Effector memory CD4-positive, alpha-beta T cell (primary cell): ENCODE measurements at places on chromosomes 1 and 21.
A peak's percentile ranks its signal among the peaks of the same experiment; 100 is the strongest.

GRCh38 chr1:53947172-53947907 lies 1.2 kb downstream of the LRRC42 start:
- H3K27me3 ChIP-seq = no peaks in the 10 kb centered on the region
- H3K27ac ChIP-seq = no peak overlapping the region
- no peaks in the 10 kb centered on the region for H3K36me3 ChIP-seq
- peaks cover 15% of the 10 kb centered on the region for H3K4me1 ChIP-seq

DNA sequence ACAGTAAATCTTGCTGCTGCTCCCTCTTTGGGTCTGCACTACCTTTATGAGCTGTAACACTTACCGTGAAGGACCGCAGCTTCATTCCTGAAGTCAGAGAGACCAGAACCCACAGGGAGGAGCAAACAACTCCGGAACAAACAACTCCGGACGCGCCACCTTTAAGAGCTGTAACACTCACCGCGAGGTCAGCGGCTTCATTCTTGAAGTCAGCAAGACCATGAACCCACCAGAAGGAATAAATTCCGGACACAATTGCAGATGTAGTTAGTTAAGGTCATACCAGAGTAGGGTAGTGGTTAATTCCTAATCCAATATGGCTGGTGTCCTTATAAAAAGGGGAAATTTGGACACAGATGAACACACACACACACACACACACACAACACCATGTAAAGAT lies 37.7 kb downstream of the VTCN1 start:
- DNase-seq = no peak
- H3K4me3 ChIP-seq = no peak overlapping the region
- no peaks in the 10 kb centered on the region for H3K27me3 ChIP-seq

GRCh38 chr1:118395430-118395991 lies 210.5 kb upstream of the SPAG17 start:
- no peak overlapping the region for H3K27ac ChIP-seq
- no peak overlapping the region for H3K4me3 ChIP-seq
- no peaks in the 10 kb centered on the region for H3K36me3 ChIP-seq
- no peaks in the 10 kb centered on the region for H3K4me1 ChIP-seq

DNA sequence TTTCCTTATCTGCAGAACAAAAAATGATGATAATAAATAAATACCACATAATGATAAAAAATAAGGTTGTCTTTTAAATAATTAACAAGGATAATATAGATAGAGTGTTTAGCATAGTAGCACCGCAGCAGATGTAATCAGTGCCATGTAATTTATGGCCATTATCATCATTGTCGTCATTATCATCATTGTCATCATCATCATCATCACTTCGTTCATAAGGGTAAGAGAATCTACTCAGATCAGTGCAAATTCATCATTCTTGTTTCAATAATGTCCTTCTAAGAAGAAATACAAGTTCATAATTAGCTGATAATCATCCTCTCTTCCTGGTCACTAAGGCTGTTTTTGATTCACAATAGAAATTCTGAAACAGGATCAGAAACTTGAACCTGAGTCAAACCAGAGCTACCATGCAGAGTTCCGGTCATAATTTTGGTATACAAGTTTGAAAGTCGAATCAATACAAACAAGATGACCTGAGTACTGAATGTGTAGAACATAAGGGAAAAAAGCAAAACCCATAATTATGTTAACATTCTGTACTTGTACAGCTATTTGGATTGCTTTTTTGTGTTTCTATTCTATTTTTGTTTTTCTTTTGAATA lies 172.0 kb downstream of the LRRC40 start:
- no peaks in the 10 kb centered on the region for H3K27me3 ChIP-seq
- no peaks in the 10 kb centered on the region for H3K4me1 ChIP-seq
- H3K36me3 ChIP-seq = no peaks in the 10 kb centered on the region
- no peak for DNase-seq

GRCh38 chr1:216653001-216653400 lies 70.2 kb downstream of the ESRRG start:
- H3K4me1 ChIP-seq = no peaks in the 10 kb centered on the region
- no peaks in the 10 kb centered on the region for H3K36me3 ChIP-seq
- no peak for DNase-seq
- no peaks in the 10 kb centered on the region for H3K27me3 ChIP-seq
- no peak overlapping the region for H3K4me3 ChIP-seq

DNA sequence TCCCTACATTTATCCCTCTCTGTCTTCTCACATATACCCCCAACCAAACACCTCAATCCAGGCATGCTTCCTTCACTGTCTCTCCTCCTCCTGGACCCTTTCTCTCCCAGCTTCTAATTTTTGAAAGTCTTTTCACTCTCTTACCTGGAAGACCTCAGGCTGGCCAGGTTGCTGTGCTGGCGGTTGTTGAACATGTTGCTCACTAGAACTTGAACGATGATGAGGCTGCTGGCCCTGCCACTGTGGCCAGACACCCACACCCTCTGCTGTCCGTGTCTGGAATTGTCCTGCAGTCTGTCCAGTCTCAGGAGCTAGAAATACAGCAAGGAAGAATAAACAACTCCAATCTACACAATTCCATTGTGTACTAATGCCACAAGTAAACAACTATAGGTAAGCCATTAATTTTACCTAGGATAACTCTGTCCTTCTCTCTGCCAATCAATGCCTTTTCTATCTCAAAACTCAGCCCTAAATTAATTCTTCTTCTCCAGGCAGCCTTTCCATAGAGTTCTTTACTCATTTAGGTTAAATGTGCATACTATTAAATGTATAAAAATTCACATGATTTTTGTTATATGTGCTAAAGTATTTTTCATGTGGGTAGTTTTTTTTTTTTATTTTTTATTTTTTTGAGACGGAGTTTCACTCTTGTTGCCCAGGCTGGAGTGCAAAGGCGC lies 5.1 kb upstream of the CTSK start:
- peaks cover 55% of the 10 kb centered on the region for H3K36me3 ChIP-seq
- H3K27ac ChIP-seq = no peak overlapping the region
- no peaks in the 10 kb centered on the region for H3K27me3 ChIP-seq
- DNase-seq = no peak
- no peak overlapping the region for H3K4me3 ChIP-seq

- H3K36me3 ChIP-seq = no peaks in the 10 kb centered on the region
- no peak for DNase-seq
- peak overlapping the region; percentile 77 for H3K27ac ChIP-seq
- H3K4me3 ChIP-seq = no peak overlapping the region
- H3K4me1 ChIP-seq = peaks cover 62% of the 10 kb centered on the region
Observed at GRCh38 chr1:24483441-24483840, 19.2 kb upstream of the RCAN3 start.

DNA sequence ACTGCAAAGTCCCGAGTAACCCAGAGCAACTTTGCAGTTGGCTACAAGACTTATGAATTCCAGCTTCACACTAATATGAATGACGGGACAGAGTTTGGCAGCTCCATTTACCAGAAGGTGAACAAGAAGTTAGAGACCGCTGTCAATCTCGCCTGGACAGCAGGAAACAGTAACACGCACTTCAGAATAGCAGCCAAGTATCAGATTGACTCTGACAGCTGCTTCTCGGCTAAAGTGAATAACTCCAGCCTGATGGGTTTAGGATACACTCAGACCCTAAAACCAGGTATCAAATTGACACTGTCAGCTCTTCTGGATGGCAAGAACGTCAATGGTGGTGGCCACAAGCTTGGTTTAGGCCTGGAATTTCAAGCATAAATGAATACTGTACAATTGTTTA lies 66.8 kb downstream of the ACBD6 start:
- no peak for DNase-seq
- H3K4me1 ChIP-seq = no peaks in the 10 kb centered on the region
- H3K4me3 ChIP-seq = no peak overlapping the region
- no peak overlapping the region for H3K27ac ChIP-seq
- H3K27me3 ChIP-seq = no peaks in the 10 kb centered on the region
- H3K36me3 ChIP-seq = no peaks in the 10 kb centered on the region

DNA sequence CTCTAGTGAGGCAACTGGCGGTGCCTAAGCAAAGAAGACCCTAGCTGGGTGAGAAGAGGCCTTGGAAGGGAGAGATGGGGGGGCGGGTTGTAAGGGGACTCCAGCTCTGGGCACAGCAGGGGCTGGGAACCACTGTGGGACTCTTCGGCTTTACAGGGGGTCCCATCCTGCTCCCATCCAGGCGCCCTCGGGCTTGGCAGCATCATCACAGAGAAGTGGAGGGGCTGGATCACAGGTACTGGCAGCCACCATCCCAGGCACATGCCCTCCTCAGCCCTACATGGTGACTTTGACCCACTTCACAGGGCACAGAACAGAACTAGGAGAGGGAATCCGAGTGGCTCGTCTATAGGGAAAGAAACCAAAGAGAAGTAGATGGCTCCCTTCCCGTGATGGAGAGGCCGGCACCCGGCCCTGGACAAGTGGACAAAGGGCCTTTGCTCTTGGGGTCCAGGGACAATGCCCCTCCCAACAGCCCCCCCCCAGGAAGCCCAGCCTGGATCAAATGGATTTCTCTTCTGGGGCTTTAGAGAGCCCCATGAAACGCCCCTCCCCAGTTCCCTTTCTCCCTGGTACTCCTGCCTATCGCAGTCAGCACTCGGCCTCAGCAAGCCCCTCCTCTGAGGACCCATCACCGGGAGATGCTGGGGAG lies 54.0 kb upstream of the ECE1 start:
- peak overlapping the region; percentile 59 for H3K27ac ChIP-seq
- no peaks in the 10 kb centered on the region for H3K36me3 ChIP-seq
- H3K27me3 ChIP-seq = no peaks in the 10 kb centered on the region
- no peak for DNase-seq
- peaks cover 27% of the 10 kb centered on the region for H3K4me1 ChIP-seq

DNA sequence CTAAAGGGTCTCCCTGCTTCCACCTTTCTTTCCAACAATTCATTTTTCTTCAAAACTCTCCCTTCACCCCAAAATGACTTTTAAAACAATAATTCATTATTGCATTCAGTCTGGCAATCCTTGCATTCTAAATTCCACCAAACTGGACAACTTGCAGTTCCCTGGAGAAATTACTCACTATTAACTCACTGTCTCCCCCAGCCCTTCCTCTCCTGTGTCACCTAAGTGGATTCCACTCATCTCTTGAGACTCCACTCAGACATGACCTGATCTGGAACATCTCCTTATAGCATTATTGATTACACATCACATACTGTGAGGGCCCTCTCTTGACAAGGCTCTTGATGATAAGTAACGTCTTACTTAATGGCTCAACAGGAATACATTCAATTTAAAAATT lies 257.1 kb downstream of the BRINP2 start:
- no peaks in the 10 kb centered on the region for H3K36me3 ChIP-seq
- DNase-seq = no peak
- H3K27me3 ChIP-seq = no peaks in the 10 kb centered on the region
- H3K4me3 ChIP-seq = no peak overlapping the region

DNA sequence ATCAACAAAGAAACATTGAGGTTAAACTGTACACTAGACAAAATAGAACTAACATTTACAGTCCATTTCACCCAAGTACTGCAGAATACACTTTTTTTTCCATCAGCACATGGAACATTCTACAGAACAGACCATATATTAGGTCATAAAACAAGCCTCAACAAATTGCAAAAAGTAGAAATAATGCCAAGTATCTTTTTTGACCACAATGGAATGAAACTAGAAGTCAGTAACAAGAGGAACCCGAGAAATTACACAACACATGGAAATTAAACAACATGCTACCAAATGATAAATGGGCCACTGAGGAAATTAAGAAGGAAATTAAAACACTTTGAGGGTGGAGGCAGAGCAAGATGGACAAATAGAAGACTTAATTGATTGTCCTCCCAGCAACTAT lies 8.4 kb upstream of the C1orf185 start:
- no peaks in the 10 kb centered on the region for H3K27me3 ChIP-seq
- H3K4me1 ChIP-seq = no peaks in the 10 kb centered on the region
- no peaks in the 10 kb centered on the region for H3K36me3 ChIP-seq
- no peak overlapping the region for H3K4me3 ChIP-seq
- DNase-seq = no peak
- H3K27ac ChIP-seq = no peak overlapping the region

GRCh38 chr1:29052941-29053340 lies 70.8 kb downstream of the TMEM200B start:
- H3K36me3 ChIP-seq = peaks cover 57% of the 10 kb centered on the region
- no peaks in the 10 kb centered on the region for H3K4me1 ChIP-seq
- H3K4me3 ChIP-seq = no peak overlapping the region

DNA sequence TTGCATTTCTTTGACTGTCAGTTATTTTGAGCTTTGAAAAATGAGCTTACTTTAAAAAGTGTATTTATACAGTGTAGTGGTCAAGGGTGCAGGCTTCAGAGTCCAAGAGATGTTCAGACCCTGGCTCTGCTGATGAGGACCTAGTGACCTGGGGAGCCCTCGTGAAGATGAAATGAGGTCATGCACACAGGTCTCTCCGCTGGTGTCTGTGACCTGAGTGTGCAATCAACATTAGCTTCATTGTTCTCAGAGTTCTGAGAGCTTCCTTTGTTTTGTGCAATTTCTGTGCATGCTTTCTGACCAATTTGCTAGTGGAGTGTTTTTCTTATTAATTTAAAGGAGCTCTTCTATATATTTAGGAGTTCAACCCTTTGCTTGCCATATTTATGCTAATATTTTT lies 71.3 kb downstream of the RIPK4 start:
- H3K36me3 ChIP-seq = no peaks in the 10 kb centered on the region
- H3K27me3 ChIP-seq = no peaks in the 10 kb centered on the region
- H3K4me1 ChIP-seq = no peaks in the 10 kb centered on the region

GRCh38 chr1:198776602-198777029 lies 137.8 kb downstream of the PTPRC start:
- H3K4me3 ChIP-seq = no peak overlapping the region
- no peaks in the 10 kb centered on the region for H3K4me1 ChIP-seq
- no peaks in the 10 kb centered on the region for H3K36me3 ChIP-seq
- no peaks in the 10 kb centered on the region for H3K27me3 ChIP-seq

- no peaks in the 10 kb centered on the region for H3K4me1 ChIP-seq
- H3K27ac ChIP-seq = no peak overlapping the region
- no peaks in the 10 kb centered on the region for H3K27me3 ChIP-seq
- no peak for DNase-seq
- H3K4me3 ChIP-seq = no peak overlapping the region
Observed at GRCh38 chr1:165456861-165457260, 11.9 kb upstream of the RXRG start.

DNA sequence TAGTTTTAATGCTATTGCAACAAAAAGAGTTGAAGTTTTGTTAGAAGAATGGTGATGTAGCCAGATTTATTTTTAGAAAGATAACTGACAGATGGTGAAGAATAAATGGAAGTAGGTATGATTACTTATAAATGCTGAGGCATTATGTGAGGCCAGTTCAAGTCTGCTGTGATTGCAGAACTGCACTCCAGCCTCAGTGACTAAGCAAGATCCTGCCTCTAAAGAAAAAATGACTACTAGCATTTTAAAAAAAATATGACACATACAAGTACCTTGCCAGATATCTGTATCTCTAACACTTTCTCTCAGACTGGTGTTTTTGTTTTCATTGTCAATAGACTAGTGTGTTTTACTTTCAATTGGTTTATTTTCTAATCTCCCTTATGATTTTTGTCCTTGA lies 1242.4 kb upstream of the ADGRL4 start:
- no peaks in the 10 kb centered on the region for H3K4me1 ChIP-seq
- H3K27me3 ChIP-seq = no peaks in the 10 kb centered on the region
- DNase-seq = no peak
- no peak overlapping the region for H3K4me3 ChIP-seq
- no peaks in the 10 kb centered on the region for H3K36me3 ChIP-seq

- peaks cover 9% of the 10 kb centered on the region for H3K4me1 ChIP-seq
- no peak overlapping the region for H3K4me3 ChIP-seq
- DNase-seq = no peak
- no peak overlapping the region for H3K27ac ChIP-seq
- no peaks in the 10 kb centered on the region for H3K27me3 ChIP-seq
Observed at GRCh38 chr1:117371441-117372151, 4.3 kb downstream of the MAN1A2 start.

- DNase-seq = peak; percentile 24
- peaks cover 3% of the 10 kb centered on the region for H3K36me3 ChIP-seq
- peaks cover 48% of the 10 kb centered on the region for H3K4me1 ChIP-seq
- H3K27ac ChIP-seq = peak overlapping the region; percentile 69
- H3K4me3 ChIP-seq = peak overlapping the region; percentile 64
Observed at GRCh38 chr1:230977761-230978490, 735 bp downstream of the TTC13 start.
